ENCODE measurements at places on chromosomes 1 and 21.

DNA sequence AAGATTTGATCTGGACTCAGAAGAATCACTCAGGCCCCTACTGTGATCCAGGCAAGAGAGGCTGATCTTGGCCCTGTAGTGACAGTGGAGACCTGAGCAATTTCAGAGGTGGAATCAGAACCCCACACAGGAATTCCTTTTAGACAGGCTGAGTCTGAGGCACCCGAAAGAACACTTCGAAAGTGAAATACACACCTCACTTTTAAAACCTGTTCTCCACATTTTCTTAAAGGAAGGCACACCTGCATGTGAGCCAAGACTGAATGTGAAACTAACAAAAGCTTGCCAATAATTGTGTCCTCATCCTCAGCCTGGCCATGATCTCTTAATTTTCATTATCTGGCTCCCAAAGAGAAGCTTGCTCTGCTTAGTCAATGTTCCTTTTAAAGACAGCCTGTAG is 32.2 kb downstream of the SIPA1L2 start:
- DNase-seq = no peak

- DNase-seq = no peak
Observed at GRCh38 chr1:171298696-171299095, 15.3 kb upstream of the FMO4 start.

DNA sequence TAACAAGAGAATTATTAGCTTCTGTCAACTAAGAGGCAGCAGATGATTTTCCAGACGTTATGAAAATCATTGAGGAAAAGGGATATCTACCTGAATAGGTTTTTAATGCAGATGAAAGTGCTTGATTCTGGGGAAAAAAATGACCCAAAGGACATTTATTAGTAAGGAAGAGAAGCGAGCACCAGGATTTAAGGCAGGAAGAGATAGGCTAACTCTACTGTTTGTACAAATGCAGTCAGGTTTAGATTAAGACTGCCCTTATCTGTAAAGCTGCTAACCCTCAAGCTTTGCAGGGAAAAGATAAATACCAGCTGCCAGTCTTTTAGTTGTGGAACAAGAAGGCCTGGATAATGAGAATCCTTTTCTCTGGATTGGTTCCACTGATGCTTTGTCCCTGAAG is 33.0 kb upstream of the LRIG2 start:
- no peak for DNase-seq

- no peak for DNase-seq
Observed at GRCh38 chr21:44449473-44450363, 5.6 kb upstream of the LRRC3 start.

- DNase-seq = no peak
Observed at GRCh38 chr1:244405856-244406255, 45.9 kb downstream of the ADSS2 start.

GRCh38 chr1:35180776-35181374 is 12.1 kb downstream of the SFPQ start:
- no peak for DNase-seq

DNA sequence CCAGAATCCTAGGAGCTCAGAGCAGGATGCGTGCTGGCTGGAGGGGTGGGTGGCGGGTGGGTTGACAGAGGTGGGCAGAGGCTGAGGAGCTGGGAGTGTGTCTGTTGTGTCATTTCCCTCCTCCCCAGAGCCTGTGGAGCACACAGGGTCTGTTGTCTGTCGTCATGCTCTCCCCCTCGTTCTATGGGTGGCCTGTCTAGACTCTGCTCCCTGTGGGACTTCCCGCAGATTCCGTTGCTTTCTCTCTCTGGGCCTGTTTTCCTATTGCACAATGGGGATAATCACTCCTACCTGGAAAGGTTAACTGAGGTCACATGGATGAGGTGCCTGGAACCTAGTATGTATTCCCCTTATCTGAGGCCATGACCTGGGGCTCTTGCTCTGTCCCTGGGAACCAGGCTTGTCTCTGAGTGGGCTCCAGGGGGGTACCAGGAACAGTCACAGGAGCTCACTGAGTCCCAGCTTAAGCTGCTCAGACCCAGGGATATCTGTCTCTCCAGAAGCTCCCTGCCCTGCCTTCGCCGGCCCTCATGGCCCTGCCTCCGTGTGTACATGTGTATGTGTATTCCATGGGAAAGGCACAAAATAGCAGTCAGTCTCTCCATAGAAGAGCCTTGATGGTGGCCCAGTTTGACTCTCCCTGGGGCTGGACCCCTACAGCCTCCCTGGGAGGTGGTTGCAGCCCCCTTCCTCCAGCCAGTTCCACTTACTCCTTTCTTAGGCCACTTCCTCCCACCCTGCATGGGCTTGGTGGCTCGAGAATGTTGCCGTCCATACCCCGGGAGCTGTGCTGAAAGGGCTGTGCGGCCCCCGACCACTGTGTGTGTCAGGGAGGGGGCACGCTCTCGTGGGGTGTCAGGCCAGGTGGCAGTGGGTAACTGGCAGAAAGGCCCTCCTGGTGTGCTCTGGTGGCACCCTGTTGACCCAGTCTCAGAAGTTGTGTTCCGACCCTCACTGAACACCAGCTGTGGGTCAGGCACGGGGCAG is 17.9 kb downstream of the PTPRF start:
- no peak for DNase-seq

Measured in stimulated activated CD8-positive, alpha-beta memory T cell treated with anti-CD3 and anti-CD28 coated beads, Interleukin-7, amount 100 ng/mL, for 24 hours (primary cell).